ENCODE measurements at places on chromosomes 7 and 10. TPM values are rescaled to one million over a fixed set of nuclear protein-coding genes. Genes with fewer than 3 reads are reported as not detected.
A peak's percentile ranks its signal among the peaks of the same experiment; 100 is the strongest.

Gene SMKR1
- total RNA-seq = not detected

- no peaks in the 10 kb centered on the region for H3K27me3 ChIP-seq
- peaks cover 10% of the 10 kb centered on the region for H3K4me1 ChIP-seq
- DNase-seq = no peak
- no peak overlapping the region for H3K4me3 ChIP-seq
Observed at GRCh38 chr7:7948232-7948631, 20.4 kb upstream of the GLCCI1 start.

DNA sequence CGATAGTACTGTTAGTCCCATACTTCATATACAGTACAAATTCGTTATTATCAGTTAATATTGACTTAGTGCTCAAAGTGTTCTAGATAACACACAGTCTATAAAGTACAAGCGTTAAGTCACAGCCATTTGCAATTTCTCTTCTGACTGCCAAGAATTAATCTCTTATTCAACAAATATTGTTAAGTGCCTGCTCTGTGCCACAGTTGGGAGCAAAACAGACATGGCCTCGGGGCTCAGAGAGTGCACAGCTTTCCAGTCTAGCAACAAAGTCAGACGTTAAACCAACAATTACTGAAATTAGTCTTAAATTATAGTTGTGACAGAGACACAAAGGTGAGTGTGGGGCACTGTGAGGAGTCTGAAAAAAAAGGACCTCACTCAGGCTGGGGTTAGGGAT is 113.0 kb upstream of the DPP6 start:
- no peaks in the 10 kb centered on the region for H3K36me3 ChIP-seq
- H3K4me1 ChIP-seq = no peaks in the 10 kb centered on the region
- no peaks in the 10 kb centered on the region for H3K27me3 ChIP-seq

GRCh38 chr7:133602291-133602690 is 349.4 kb downstream of the EXOC4 start:
- H3K4me3 ChIP-seq = no peak overlapping the region
- H3K27ac ChIP-seq = no peak overlapping the region
- H3K4me1 ChIP-seq = peaks cover 14% of the 10 kb centered on the region
- no peaks in the 10 kb centered on the region for H3K36me3 ChIP-seq
- no peaks in the 10 kb centered on the region for H3K27me3 ChIP-seq

GRCh38 chr10:98433881-98434732 is 12.6 kb downstream of the HPS1 start:
- no peak overlapping the region for H3K4me3 ChIP-seq
- no peaks in the 10 kb centered on the region for H3K27me3 ChIP-seq
- no peaks in the 10 kb centered on the region for H3K4me1 ChIP-seq
- peaks cover 52% of the 10 kb centered on the region for H3K36me3 ChIP-seq
- no peak overlapping the region for H3K27ac ChIP-seq

- H3K27me3 ChIP-seq = no peaks in the 10 kb centered on the region
- no peak for DNase-seq
- H3K4me3 ChIP-seq = no peak overlapping the region
- no peaks in the 10 kb centered on the region for H3K36me3 ChIP-seq
- H3K4me1 ChIP-seq = no peaks in the 10 kb centered on the region
- no peak overlapping the region for H3K27ac ChIP-seq
Observed at GRCh38 chr7:107838816-107839565, 36.0 kb upstream of the SLC26A3 start.

- peaks cover 12% of the 10 kb centered on the region for H3K4me1 ChIP-seq
- peaks cover 71% of the 10 kb centered on the region for H3K36me3 ChIP-seq
- H3K27ac ChIP-seq = peak overlapping the region; percentile 90
- H3K27me3 ChIP-seq = no peaks in the 10 kb centered on the region
- no peak overlapping the region for H3K4me3 ChIP-seq
Observed at GRCh38 chr10:6493521-6494441, 86.3 kb downstream of the PRKCQ start.

DNA sequence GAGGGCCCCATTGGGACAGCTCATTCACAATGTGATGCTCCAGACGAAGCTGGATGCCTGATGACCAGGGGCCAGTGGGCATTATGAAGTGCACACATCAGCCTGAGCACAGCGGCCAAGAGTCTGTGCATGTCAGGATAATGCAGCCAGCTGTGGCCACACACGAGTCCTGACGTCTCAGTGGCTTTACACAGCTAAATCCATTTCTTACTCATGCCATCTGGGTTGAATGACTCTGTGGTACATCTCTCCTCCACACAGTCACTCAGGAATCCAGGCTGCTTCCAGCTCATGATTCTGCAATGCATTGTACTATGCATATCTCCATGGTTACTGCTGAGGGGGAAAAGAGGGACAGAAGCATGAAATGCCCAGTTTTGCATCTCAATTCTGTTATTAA is 123.6 kb downstream of the PRLHR start:
- H3K4me3 ChIP-seq = no peak overlapping the region
- no peak for DNase-seq
- peaks cover 21% of the 10 kb centered on the region for H3K27me3 ChIP-seq
- no peaks in the 10 kb centered on the region for H3K36me3 ChIP-seq
- no peaks in the 10 kb centered on the region for H3K4me1 ChIP-seq

DNA sequence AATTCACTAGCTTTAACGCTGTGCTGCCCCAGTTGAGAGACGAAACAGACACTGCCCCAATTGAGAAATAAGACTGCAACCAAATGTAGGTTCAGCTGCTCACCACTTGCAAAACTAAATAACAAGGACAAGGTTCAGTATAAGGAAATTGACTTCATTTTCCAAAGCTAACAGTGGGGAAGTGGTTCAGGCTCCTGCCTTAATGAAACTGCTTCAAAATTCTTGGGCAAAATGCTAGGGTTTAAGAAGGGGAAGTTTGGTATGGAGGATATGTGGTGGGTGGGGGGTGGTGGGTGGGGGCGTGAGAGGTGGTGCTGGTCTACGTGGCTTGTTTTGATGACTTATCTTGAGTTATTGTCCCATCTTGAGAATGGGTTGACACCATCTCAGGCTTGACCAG is 21.8 kb downstream of the MRPL32 start:
- no peak overlapping the region for H3K4me3 ChIP-seq
- DNase-seq = no peak
- no peak overlapping the region for H3K27ac ChIP-seq
- H3K36me3 ChIP-seq = no peaks in the 10 kb centered on the region
- no peaks in the 10 kb centered on the region for H3K27me3 ChIP-seq

- H3K36me3 ChIP-seq = no peaks in the 10 kb centered on the region
- DNase-seq = no peak
- H3K4me3 ChIP-seq = no peak overlapping the region
Observed at GRCh38 chr10:122142641-122143237, 128.4 kb upstream of the BTBD16 start.

DNA sequence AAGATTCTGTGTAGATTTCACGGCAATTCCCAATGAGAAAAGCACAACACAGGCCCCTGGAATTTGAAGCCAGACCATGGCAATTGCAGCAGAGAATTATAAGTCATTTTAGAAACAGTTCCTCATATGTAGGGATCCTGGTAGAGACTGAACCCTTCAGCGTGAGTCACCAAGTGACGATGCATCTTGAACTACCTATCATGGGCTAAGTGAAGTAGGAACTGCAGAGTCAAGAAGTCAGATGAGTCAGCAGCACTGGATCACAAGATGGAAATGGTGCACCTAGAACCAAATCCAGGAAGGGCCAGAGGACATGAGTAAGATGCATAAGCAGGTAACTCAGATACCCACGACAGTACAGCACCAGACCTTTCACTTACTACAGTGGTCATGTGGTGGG is 140.0 kb upstream of the TPK1 start:
- H3K4me3 ChIP-seq = no peak overlapping the region
- H3K36me3 ChIP-seq = no peaks in the 10 kb centered on the region

DNA sequence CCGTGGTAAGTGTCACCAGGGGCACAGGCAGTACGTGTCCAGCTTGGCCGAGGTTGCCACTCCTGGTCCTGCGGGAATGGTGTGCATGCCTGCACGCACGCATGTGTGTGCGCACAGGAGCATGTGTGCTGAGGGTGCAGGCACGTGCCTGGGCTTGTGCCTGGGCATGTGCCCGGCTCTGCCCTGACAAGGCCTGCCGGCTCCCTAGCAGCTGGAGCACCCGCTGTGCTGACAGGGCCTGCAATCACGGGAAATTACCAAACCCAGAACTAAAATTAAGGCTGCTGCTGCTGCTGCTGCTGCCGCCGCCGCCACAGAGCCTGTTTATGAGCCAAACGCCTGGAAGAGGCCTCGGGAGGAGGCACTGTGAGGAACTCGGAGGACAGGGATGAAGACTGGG is 28.7 kb downstream of the GHRHR start:
- no peak overlapping the region for H3K4me3 ChIP-seq
- H3K27ac ChIP-seq = no peak overlapping the region
- H3K27me3 ChIP-seq = no peaks in the 10 kb centered on the region
- no peaks in the 10 kb centered on the region for H3K36me3 ChIP-seq

- no peak for DNase-seq
- no peak overlapping the region for H3K4me3 ChIP-seq
- peaks cover 59% of the 10 kb centered on the region for H3K4me1 ChIP-seq
- H3K27me3 ChIP-seq = no peaks in the 10 kb centered on the region
Observed at GRCh38 chr7:47326220-47326619, 255.7 kb downstream of the TNS3 start.

Data from gastrocnemius medialis (tissue), 4 donors.